ENCODE measurements at places on chromosomes 3 and 15.

DNA sequence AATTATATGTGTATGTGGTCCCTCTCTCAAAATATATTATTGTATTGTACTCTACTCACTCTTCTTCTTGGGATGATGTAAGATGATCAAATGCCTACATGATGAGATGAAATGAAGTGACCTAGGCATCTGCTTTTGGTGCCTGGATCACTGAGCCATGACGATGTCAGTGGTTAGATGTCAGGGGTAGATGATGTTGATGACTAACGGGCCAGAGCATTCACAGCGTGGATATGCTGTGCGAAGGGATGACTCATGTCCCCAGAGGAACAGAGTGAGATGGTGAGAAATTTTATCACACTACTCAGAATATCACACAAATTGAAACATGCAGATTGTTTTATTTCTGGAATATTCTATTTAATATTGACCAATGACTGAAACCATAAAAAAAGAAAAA lies 233.9 kb upstream of the CADM2 start:
- peak; percentile 14 for DNase-seq

DNA sequence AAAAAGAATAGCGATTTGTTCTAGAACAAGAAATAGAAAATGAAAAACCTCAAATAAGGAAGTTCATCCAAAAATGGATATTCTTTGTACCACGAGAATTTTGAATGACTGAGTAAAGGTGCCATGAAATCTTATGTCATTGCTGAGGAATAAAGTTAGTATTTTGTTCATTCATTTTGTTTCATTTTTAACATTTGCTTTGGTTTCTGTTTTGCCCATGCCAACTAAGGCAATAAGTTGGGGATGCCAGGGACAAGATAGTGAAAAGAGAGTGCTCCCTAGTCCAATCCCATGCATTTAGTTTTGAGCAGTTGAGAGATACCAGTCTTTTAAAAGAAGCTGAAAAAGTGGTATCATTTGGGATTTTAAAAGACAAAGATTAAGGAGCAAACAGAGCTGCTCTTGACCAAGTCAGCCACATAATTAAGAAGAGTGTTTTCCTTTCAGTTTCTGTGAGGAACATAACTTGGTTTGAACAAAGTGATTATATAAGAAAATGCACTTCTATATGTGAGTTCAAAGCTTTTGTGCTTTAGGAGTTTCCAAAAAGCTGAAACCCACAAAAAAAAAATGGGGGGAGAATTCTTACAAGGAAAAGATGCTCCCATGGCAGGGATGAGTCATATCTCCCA lies 201.4 kb downstream of the PLOD2 start:
- no peak for DNase-seq

DNA sequence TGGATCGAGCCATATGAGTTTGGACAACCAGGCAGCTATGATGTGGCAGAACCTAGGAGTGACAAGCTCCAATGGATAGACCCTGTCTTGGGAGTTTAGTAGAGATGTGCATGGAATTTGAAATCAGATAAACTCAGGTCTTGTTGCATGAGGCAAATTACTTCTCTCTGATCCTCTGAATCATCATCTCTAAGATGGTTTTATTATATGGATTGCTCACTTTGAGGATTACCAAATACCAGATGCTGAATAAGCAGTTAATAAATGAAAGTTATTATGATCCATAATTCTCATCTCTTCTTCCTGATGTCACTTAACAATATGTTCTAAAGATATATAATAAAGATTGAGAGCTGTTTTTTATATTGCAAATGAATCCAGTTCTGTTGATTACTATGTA lies 622.2 kb downstream of the NTRK3 start:
- no peak for DNase-seq

- DNase-seq = no peak
Observed at GRCh38 chr15:80275961-80276360, 23.9 kb upstream of the CTXND1 start.

DNA sequence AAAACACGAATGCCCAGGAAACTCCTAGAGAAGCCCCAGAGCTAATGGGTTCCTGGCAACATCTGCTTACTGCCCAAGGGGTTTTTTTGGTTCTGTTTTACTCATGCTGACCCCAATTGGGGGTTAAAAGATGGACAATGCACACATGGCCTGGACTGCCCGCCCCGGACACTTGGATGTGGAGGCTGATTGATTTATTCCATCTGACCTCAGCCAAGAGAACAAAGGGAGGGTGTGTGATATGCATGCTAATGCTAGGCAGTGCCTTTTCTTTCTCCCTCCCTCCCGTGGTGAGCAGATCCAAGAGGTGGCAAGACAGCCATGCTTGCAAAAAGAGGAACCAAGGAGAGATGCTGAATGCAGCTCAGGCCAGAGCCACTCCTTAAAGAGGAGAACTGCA lies 3.3 kb upstream of the LRTM1 start:
- DNase-seq = peak; percentile 92

- DNase-seq = no peak
Observed at GRCh38 chr3:106268696-106269095, 399.9 kb upstream of the CBLB start.

- peak; percentile 77 for DNase-seq
Observed at GRCh38 chr3:177597311-177598096, 400.2 kb upstream of the TBL1XR1 start.

GRCh38 chr3:33322412-33322811 lies 45.2 kb downstream of the FBXL2 start:
- DNase-seq = no peak

DNA sequence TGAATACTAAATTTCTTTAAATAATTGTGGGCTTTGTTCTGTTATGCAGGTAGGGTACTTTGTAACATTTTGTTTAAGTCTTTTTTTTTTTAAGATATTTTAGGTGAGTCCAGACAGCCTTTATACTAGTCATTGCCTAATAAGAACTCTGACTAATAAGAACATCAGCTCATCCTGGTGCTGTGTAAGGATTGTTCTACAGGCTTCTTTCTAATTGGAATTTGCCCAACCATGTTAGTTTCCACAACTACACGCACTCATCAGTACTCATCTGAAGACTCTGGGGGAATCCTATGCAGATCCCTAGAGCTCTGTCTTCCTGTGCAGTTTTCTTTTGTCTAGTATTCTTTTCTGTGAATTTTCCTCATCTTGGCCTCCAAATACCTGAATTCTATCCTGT lies 741.8 kb downstream of the IGSF11 start:
- no peak for DNase-seq

DNA sequence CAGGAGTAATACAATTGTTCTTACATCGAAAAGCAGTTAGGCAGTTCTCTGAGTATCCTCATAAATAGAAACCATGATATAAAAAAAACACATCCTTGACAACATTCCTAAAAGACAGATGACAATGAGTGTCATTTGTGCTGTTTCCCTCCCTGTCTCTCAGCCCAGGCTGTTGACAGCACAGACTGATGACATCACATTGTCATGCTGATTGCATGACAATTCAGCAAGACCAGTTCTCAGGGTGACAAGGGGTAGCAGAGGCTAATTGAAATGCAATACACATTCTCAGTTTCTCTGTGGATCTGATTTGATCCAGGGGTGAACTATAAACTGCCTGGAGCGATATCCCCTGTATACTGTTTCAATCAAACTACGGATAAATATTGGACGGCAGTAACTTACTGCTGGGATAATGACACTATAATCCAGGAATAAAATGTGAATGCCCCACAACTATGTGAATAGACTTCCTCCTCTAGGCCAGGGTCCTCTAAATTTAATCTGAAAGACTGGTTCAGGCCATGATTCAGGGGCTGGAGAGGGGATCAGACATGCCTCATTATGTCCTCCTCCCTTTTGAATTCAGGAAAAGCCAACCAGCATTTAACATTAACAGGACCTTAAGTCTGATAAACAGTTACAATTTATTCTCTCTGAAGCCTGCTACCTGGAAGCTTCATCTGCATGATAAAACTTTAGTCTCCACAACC lies 16.7 kb upstream of the EIF1B start:
- peak; percentile 85 for DNase-seq

DNA sequence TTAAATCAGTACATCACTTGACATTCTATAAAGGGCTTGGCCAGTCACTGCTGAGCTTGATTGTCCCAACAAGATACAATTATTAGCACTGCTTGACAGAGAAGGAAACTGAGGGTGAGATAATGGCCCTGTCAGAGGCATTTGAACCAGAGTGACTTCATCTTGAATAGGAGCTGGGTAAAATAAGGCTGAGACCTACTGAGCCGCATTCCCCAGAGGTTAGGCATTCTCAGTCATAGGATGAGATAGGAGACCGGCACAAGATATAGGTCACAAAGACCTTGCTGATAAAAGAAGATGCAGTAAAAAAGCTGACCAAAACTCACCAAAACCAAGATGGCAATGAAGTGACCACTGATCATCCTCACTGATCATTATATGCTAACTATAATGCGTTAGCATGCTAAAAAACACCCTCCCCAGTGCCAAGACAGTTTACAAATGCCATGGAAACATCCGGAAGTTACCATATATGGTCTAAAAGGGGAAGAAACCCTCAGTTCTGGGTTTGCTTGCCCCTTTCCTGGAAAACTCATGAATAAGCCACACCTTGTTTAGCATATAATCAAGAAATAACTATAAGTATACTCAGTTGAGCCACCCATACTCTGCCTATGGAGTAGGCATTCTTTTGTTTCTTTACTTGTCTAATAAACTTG lies 239.1 kb upstream of the SETMAR start:
- no peak for DNase-seq

Measured in Ammon's horn (tissue), 1 donor.